ENCODE measurements at places on chromosomes 7 and 10.

GRCh38 chr7:82294382-82294784, 149.2 kb downstream of the CACNA2D1 start:
- peak; percentile 2 for DNase-seq

- DNase-seq: no peak
Observed at GRCh38 chr7:86923527-86923926, 135.9 kb downstream of the ELAPOR2 start.

DNA sequence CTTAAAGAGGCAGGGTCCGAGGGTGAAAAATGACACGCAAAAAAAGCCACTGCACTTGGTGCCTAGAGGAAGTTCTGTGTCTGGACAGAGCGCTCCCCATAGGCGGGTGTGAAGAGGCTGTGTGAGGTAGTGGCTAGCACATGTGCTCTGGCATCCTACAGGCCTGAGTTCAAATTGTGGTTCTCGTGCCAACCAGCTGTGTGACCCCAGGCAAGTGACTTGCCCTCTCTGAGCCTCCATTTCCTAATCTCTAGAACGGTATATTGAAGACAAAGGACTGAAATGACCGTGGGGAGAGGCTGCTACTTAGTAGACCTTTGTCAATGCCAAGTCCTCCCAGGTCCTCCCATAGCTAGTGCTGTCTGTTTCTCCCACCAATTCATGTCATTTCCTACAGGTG, 79.1 kb upstream of the MYL10 start:
- no peak for DNase-seq

DNA sequence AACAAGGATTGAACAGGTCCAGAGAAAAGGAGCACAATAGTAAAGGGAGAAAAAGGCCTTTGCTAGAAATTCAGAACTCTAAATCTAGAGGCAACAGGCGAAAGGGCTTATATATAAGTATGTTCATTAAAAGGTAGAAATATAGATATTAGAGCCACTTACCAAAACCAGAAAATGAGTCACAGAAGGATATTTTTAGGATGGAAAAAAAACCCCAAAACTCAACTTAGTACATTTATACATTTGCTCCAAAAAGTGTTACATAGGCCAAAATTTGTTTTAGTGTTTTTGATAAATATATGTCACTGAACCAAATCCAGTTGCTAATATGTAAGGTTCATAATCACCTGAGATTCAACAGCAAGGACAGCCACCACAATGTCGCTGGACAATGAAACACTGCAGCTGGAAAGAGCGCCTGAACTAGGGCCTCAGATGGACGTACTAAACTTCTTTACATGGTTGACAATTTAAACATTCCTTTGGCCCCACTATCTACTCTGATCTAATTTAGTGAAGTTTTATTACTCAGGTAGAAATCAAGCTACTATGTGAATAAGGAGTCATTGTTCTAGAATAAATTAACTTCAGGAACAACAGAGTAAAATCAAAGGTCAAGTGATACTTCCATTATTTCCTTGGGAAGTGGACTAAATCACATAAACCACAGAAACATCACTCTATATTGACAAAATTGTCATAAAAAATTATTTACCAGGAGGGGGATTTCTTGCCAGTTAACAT, 10.9 kb downstream of the FAM3C start:
- DNase-seq: no peak

- DNase-seq: no peak
Observed at GRCh38 chr7:138510003-138510402, 49.9 kb downstream of the TRIM24 start.

DNA sequence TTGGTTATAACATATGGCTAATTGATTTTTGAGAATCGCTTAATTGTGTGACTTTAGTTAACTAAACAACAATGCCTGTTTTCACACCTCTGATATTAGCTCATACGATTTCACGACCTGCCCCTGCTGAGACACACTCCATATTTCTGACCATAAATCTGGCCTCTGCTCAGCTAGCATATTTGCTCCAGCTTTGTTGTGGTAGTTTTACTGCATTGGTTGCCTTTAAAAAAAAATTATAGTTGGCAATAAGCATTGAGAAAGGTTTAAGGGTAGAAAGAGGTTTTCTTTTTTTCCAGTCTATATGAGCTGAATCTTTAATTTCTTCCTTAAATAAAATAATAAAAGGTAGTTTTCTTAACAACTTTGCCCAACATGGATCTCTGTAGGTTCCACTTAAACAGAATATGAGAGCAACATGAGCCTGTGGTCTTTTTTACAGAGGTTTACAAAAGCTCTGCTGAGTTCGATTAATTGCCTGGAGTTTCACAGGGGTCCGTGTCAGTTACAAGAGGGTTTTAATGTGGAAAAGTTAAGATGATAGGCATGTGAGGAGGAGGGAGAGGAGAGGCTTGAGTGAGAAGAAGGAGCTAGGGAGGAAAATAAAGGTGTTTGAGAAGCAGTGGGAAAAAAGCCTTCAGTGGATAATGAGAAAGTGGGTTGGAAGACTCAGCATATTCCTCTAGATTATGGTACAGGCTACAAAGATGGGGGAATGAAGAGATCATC, 318.2 kb downstream of the CXCL12 start:
- DNase-seq: no peak

DNA sequence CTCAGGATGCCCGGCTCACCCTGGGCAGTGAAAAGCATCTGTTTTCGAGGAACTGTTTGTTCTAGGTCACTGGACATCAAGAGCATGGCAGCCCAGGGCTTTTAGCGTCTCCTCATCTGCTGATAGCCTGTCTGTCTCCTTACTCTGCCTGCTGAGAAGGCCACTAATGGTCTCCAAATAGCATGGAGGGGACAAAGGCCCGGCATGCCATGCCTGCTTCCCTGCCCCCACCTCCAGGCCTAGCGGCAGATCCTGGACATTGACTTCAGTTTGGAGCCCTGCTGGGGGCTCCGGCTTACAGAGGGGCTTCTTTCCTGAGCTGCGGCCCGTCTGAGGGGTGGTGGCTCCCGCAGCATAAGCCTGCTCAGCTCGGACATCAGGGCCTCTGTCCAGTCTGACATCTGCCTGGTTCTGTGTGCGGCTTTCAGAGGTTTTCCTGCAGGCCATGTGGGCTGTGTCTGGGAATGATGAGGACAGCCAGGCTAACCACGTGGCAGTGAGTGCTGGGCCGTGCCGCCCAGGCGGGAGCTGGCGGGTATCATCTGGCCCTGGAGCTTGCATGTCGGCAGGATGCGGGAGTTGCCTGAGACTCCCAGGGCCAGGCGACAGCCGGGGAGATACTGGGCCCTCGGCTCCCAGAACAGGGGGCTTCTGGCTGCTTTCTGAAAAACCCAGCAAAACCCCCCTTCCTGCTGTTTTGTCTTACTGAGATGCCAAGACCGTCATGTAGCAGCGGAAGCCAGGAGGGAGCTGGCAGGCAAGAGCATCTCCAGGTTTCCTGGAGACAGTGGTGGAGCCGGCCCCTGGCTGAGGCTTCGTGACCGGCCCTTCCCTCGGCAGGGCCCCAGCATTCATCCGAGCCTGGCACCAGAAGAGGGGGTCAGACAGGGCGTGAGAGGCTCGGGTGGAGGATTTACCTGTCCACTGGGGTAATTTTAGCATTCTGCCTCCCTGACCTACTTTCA, 9.2 kb downstream of the PFKFB3 start:
- DNase-seq: no peak

GRCh38 chr10:121428867-121429266, 169.4 kb downstream of the FGFR2 start:
- DNase-seq: no peak

DNA sequence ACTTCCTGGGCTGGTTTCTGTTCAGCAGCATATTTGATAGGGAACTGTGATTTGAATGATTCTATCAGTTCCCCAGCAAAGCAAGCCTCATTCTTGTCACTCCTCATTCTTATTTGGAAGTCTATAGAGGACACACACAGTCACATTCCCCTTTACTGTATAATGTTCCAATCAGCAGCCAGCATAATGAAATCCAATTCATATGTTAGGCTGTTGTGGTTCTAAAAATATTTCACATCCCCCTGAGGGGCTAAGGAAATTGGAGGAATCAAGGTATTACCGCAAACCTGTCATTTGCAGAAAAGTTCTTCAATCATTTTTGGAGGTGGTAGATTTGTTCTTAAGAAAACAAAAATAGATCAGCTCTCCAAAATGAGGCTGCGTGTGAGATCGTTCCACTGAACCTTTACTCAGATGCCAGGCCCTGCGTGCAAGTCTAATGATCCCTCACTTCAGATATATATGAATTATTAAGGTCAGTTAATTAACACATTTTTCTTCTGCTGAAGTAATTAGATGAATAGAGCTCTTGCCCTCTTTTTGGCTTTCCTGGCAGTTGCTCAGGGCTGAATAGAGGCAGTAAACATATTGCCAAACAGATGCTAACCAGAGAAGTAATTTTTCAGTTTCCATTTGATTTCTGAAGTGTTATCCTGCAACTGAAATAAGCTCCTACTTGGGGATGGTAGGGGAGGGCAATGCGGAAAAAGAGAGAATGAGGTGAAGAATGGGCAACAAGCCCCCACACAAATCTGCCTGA, 31.8 kb downstream of the LSMEM1 start:
- no peak for DNase-seq

- no peak for DNase-seq
Observed at GRCh38 chr7:78055599-78055998, 257.0 kb downstream of the PHTF2 start.

- peak; percentile 18 for DNase-seq
Observed at GRCh38 chr10:97333601-97334369, 744 bp downstream of the FRAT2 start.

DNA sequence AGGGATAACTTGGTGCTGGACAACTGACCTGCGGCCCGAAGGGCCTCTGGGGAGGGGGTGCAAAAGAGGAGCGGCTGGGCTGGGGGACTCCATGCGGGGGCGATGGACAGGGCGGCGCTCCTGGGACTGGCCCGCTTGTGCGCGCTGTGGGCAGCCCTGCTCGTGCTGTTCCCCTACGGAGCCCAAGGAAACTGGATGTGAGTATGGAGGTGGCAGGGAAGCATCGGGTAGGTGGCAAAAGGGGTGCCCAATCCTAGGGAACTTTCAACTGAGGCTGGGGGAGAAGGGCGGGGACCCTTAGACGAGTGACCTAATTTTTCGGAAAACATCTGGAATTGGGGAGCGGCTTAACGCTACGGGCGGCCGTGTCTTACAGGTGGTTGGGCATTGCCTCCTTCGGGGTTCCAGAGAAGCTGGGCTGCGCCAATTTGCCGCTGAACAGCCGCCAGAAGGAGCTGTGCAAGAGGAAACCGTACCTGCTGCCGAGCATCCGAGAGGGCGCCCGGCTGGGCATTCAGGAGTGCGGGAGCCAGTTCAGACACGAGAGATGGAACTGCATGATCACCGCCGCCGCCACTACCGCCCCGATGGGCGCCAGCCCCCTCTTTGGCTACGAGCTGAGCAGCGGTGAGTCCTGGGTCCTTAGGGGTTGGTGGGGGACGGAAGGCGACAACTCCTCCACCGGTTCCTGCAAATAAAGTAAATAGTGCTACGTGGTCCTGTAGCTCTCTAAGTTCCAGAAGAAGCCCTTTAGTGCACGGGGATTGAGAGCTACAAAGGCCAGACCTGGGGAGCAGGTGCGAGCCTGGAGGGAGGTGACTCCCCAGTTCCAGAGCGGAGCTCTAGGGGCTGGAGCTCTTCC, 622 bp downstream of the WNT16 start:
- DNase-seq: no peak

DNA sequence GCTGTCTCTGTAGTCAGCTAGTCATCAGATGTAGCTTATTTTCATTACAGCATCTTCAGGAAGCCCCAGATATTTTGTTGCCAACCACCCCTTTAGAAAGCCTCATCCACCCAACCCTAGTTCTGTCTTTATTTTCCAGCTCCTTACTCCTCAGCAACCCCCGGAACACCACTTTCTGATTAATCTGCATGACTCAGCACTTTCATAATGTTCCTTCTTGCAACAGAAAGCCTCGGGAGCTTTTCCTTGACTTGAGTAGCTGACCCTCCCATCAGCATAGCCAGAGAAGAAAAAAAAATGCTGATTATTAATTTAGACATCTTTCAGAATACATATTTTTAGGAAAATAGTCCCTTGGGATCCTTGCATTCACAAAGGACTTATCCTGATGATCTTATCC, 244.0 kb upstream of the CXCL12 start:
- peak; percentile 87 for DNase-seq

DNA sequence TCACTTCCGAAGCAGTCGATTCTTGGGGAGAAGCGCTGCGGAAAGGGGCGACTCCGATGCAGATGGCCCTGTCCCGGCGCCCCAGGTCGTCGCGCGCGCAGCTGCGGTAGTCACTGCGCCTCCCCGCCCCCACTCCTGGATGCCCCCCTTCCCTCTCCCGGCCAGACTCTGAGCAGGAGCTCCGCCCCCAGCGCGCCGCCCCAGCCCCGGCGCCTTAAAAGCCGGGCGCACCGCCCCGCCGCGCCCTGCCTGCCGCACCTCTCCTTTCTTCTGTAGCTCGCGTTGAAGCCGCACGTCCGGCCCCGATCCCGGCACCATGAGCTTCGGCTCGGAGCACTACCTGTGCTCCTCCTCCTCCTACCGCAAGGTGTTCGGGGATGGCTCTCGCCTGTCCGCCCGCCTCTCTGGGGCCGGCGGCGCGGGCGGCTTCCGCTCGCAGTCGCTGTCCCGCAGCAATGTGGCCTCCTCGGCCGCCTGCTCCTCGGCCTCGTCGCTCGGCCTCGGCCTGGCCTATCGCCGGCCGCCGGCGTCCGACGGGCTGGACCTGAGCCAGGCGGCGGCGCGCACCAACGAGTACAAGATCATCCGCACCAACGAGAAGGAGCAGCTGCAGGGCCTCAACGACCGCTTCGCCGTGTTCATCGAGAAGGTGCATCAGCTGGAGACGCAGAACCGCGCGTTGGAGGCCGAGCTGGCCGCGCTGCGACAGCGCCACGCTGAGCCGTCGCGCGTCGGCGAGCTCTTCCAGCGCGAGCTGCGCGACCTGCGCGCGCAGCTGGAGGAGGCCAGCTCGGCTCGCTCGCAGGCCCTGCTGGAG, at the start of gene INA:
TSS of gene INA (plus strand) at position 243 of the 817 bp plus-strand sequence. CDS start at position 317, 74 bp downstream.
- peak; percentile 18 for DNase-seq

GRCh38 chr10:20396701-20397100, 500.4 kb downstream of the NEBL start:
- no peak for DNase-seq

- DNase-seq: no peak
Observed at GRCh38 chr10:7545261-7545660, 121.5 kb downstream of the ITIH5 start.

GRCh38 chr7:44565795-44566559, 7.7 kb downstream of the DDX56 start:
- no peak for DNase-seq

DNA sequence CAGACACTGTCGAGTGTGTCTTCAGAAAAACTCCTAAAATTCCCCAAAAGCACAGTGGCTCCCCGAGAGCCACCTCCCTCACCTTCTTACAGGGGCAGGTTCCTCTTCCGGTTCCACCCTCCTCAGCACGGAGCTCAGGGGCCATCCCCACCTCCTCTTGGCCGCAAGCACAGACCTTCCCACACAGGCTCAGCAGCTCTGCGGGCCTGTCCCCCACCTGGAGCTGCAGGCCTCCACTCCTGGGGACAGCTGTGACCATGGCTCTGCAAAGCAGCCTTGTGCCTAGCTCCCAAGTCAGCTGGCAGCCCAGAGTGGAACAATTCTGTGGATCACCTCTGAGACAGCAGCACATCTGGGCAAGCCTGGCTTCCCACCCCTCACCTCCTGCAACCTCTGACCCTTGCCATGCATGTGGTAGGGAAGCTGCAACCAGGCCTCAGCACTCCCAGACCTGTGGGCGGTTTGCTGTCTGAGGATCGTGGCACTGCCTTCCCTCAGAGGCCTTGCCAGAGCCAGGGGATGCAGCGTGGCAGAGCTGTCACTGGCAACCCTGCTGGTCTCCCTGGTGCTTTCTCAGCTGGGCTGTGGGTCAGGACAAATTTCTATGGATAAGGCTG, 79.7 kb downstream of the ALOX5 start:
- no peak for DNase-seq

- DNase-seq: peak; percentile 44
Observed at GRCh38 chr7:69780379-69780778, 182.1 kb downstream of the AUTS2 start.

- no peak for DNase-seq
Observed at GRCh38 chr7:17042211-17042610, 160.4 kb upstream of the AGR3 start.
